NCI-H524 (cell line): ENCODE measurements at places on chromosomes 1 and 21.
A peak's percentile ranks its signal among the peaks of the same experiment; 100 is the strongest.

- no peak for DNase-seq
Measured at GRCh38 chr21:27643326-27643725, 676.4 kb upstream of the ADAMTS5 start.

DNA sequence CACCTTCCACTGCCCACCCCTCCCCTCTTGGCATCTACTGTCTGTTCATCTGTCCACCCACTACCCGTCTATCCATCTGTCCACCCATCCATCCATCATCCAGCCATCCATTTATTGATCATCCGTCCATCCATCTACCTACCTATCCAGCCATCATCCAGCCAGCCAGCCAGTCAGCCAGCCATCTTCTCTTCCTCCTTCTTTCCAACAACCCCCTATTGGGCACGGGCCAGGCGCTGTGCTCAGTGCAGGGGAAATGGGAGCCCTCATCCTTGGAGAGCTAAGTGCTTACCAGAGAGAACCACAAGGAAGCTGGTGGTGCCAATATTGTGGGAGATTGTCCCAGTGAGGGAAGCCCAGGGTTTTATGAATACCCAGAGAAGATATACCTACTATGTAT, 51.7 kb upstream of the TMEM51 start:
- no peak for DNase-seq

GRCh38 chr1:109425391-109426280, 612 bp downstream of the PSMA5 start:
- peak; percentile 36 for DNase-seq

DNA sequence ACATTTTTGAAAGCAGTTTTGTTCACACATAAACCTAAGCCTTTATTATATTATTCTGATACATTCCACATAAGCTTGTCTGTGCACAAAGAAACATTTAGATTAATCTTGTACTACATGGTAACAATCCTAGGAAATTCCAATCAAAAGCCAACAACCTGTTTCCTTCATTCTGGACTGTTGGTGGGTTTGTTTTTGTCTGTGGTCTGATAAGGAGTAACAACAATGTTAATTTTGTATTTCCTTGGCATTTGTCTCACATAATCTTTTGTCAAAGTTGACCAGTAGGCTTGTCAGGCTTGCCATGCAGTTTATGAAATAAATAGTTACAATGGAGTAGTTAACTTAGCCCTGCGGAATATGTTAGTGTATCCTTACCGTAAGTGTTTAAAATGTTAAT, 183.3 kb downstream of the DHRS3 start:
- no peak for DNase-seq
